Stimulated activated CD8-positive, alpha-beta memory T cell treated with anti-CD3 and anti-CD28 coated beads, Interleukin-7, amount 100 ng/mL, for 24 hours (primary cell): ENCODE measurements at places on chromosomes 6 and 20.

DNA sequence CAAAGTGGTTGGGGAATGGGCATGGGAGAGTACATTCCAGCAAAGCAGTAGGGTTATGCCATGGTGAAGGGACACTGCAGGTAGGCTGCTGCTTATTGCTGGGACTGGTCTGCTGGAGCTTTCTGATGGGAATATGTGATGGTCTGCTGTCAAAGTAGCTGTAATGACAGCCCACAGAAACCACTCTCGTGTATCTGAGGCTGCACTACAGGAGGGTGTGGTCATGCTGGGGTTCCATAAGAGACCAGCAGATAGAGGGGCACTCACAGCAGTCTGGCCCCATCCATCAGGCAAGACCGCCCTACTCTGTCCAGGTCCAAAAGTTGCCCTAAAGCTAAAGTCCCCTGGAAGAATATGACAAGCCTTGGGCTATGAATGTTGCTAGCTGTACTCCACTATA is 739.3 kb downstream of the COL12A1 start:
- DNase-seq: no peak

GRCh38 chr6:123091091-123091895 is 95.3 kb downstream of the CLVS2 start:
- no peak for DNase-seq

DNA sequence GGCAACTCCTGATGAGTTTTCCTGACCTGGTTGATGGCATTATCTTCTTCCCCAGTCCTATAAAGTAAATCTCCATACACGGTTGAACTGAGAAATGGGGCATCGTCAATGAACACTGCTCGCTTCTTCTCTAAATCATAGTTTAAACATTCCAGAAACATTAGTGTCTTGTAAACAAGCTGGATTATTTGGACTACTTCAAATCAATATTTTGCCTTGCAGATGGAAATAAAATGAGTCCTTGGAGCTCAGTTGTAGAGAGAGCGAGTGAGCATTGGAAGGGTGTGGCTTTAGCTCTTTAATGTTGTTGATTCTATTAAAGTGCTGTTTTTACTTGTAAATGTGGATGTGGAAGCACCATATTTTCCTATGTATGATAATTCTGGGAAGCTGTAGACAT is 18.4 kb downstream of the C6orf89 start:
- no peak for DNase-seq

- DNase-seq: no peak
Observed at GRCh38 chr6:54916858-54917257, 70.3 kb downstream of the FAM83B start.

- DNase-seq: no peak
Observed at GRCh38 chr20:61643656-61644377, 391.8 kb downstream of the CDH4 start.

DNA sequence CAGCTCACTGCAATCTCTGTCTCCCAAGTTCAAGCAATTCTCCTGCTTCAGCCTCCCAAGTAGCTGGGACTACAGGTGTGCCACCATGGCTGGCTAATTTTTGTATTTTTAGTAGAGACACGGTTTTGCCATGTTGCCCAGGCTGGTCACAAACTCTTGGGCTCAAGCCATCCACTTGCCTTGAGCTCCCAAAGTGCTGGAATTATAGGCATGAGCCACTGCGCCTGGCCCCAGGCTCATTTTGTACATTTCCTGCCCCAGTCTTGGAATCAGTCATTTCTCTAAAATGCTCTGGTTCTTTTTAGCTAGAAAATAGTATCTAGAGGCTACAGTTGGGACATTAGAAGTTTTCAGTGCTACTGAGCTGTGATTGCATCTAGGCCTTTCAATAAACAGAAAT is 13.5 kb downstream of the MANBAL start:
- DNase-seq: no peak

DNA sequence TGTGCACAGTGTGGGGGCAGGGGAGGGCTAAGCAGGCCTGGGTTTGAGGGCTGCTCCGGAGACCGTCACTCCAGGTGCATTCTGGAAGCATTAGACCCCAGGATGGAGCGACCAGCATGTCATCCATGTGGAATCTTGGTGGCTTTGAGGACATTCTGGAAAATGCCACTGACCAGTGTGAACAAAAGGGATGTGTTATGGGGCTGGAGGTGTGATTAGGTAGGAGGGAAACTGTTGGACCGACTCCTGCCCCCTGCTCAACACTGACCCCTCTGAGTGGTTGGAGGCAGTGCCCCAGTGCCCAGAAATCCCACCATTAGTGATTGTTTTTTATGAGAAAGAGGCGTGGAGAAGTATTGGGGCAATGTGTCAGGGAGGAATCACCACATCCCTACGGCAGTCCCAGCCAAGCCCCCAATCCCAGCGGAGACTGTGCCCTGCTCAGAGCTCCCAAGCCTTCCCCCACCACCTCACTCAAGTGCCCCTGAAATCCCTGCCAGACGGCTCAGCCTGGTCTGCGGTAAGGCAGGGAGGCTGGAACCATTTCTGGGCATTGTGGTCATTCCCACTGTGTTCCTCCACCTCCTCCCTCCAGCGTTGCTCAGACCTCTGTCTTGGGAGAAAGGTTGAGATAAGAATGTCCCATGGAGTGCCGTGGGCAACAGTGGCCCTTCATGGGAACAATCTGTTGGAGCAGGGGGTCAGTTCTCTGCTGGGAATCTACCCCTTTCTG is 44.0 kb upstream of the TTPAL start:
- DNase-seq: no peak

DNA sequence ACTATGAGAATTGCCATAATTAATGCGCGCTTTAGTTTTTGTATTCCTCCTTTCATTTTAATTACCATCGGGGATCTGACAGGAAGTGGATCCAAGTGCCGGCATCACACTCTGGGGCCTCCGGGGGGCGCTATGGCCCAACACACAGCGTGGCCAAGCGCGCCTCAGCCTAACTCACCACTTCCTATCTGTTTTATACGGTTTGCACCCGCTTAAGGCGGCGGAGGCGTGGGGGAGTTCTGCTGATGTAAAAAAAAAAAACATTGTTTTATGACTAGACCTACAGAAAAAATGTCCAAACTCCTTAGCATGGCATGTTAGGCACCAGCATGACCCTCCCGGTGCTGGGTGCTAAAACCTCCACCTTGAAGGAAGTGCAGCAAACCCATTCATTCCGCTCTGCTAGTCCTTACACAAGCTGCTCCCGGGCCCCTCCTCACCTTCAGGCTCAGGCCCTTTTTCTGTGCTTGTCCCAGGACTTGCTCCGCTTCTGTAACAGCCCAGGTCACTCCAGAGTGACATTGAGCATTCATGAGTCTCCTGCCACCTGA is 4.5 kb upstream of the EBF4 start:
- DNase-seq: peak; percentile 50

DNA sequence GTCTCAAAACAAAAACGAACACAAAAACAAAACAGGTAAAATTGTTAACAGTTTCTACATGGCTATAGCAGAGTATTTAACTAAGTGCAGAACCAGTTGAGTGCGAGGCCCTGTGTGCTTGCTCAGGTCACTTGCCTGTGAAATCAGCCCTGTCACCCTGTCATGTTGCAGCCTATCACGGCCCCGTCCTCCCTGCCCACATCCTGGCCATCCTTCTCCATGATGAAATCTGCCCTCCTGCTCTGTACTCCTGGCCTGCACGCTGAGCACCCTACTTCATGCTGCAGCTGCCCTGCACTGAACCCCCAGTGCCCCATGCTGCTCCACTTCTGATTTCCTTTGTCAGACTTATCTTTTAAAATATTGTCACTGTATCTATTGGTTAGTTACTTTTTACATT is 62.4 kb downstream of the DTD1 start:
- no peak for DNase-seq

DNA sequence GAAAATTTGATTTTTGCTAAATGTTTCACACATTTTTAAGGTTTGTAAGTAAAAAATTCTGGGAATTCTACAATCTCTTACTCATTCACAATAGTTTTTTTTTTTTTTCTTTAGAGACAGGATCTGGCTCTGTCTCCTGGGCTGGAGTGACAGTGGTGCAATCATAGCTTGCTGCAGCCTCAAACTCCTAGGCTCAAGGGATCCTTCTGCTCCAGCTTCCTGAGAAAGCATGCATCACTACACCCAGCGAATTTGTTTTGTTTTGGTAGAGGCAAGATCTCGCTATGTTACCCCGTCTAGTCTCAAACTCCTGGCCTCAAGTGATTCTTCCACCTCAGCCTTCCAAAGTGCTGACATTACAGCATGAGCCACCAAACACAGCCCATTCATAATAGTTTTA is 232.8 kb downstream of the GJA1 start:
- no peak for DNase-seq

DNA sequence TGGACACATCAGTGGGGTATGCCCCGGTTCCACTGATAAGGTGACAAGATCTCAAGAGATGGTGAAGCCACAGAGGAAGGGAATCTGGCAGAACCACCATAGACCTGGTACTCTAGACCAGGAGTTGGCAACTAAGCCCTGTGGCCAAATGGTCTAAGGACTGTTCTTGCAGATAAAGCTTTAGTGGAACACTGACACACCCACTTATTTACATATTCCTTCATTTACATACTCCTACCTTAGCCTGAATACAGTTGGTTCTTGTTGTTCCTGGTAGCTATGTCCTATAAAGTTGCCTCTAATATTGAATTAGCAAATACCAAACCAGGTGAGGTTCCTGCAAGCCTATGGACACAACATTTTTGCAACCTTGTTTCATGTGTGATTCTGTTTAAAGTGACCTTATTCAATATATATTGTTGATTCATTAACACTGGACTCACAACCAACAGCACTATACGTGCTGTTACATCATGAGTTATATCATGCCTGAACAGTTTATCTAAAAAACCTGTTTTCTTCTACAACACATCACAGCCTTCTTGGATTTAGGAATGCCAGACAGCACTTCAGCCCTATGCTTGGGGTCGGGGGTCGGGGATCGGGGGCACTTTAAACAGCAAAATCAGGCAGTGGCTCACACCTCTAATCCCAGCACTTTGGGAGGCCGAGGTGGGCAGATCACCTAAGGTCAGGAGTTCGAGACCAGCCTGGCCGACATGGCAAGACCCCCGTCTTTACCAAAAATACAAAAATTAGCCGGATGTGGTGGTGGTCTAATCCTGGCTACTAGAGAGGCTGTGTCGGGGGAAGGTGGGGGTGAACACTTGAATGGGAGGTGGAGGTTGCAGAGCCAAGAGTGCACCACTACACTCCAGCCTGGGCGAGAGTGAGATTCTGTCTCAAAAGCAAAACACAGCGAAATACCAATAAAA is 2.5 kb downstream of the CCDC167 start:
- no peak for DNase-seq

DNA sequence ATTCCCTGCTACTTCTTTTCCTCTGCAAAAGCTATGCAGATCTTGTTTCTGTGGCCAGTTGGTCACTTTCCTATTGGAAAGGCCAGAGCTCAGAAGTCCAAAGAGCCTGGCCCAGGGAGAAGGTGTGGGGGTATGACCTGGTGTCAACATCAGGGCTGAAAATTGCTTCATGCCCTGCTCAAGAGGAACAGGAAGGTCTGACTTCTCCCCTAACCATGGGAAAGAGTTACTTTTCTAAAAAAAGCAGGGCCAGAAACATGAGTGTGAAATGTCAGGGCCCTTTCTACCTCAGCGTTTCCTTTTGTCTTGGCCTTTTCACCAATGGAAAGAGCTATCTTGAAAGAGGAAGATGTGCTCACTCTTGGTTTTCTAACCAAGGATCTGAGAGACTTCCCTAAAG is 117.4 kb downstream of the MAFB start:
- DNase-seq: no peak

- DNase-seq: no peak
Observed at GRCh38 chr20:44707018-44707579, 8.1 kb upstream of the CCN5 start.

DNA sequence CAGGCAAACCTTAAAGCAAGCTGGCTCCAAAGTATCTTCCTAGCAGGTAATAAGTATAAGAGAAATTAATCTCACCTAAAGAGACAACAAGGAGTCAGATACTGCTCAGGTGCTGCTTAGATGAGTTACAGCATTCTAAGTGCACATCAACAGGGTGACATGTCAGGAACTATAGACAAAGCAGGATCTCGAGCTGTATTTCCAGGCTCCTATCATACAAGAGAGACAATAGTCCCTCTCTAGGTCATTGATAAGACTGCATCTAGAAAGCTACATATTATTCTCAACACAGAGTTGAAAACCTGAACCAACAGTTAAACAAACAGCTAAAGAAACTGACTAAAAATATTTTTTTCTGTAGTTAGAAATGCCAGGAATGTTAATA is 3.9 kb downstream of the PTPRK start:
- no peak for DNase-seq

DNA sequence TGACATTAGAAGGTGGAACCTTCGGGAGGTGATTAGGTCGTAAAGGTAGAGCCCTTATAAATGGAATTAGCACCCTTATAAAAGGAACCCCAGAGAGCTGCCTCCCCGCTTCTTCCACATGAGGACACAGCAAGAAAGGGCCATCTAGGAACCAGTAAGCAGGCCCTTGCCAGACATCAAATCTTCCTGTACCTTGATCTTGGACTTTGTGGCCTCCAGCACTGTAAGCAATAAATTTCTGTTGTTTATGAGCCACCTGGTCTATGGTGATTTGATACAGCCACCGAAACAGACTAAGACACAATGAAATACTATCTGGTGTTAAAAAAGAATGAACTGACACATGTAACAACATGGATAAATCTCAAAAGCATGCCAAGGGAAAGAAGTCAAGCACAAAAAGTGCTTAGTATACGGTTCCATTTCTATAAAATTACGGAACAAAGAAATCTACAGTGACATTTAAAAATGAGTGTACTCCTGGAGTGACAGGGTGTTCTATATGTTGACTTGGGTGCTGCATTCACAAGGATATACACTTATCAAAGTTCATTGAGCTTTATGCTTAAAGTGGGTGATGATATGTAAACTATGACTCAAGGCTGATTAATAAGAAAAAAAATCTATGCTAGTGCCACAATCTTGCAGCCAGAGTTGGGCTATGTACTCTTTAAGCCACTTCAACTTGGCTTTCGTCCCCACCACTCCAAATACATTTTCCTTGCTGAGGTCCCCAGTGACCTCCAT is 18.4 kb downstream of the SERPINB1 start:
- DNase-seq: no peak

DNA sequence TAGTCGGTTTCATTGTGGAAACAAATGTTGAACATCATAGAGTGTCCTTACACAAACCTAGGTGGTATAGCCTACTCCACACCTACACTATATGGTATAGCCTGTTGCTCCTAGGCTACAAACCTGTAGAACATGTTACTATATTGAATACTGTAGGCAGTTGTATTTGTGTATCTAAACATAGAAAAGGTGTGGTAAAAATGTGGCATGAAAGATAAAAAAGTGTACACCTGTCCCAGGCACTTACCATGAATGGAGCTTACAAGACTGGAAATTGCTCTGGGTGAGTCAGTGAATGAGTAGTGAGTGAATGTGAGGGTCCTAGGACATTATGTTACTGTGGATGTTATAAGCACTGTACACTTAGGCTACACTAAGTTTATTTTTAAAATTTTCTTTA is 103.0 kb downstream of the ZFAND3 start:
- DNase-seq: no peak

DNA sequence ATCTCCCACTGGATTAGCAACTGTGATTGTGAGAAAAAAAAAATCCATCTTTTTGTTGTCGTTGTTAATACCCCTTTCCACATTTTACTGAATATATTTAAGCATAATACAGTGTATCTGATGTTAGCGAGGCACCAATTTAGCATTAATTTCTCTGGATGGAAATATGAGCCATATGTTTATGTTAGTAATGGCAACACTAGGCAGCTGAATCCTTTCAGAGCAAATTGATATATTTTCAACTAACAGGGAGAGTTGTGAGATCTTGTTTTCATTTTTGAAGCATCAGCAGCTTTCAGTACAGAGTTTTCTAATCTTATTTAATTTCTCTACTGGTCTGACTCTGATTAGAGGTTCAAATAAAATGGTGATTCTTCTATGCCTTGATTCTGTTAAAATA is 84.8 kb upstream of the HDAC2 start:
- DNase-seq: no peak

- DNase-seq: no peak
Observed at GRCh38 chr20:2403291-2404052, 22.8 kb downstream of the TGM6 start.
